ENCODE measurements at places on chromosomes 13 and 19.

- DNase-seq: no peak
- no peak overlapping the region for H3K4me3 ChIP-seq
- H3K27ac ChIP-seq: no peak overlapping the region
Observed at GRCh38 chr13:41774605-41775218, 186.2 kb downstream of the VWA8 start.

- DNase-seq: no peak
- peaks cover 4% of the 10 kb centered on the region for H3K4me1 ChIP-seq
- H3K27ac ChIP-seq: no peak overlapping the region
Observed at GRCh38 chr19:14673088-14673487, 1.6 kb downstream of the ADGRE3 start.

- no peak overlapping the region for H3K4me3 ChIP-seq
- no peak overlapping the region for H3K27ac ChIP-seq
- H3K4me1 ChIP-seq: no peaks in the 10 kb centered on the region
- H3K36me3 ChIP-seq: no peaks in the 10 kb centered on the region
- no peaks in the 10 kb centered on the region for H3K27me3 ChIP-seq
Observed at GRCh38 chr13:78309497-78310180, 293.7 kb downstream of the POU4F1 start.

DNA sequence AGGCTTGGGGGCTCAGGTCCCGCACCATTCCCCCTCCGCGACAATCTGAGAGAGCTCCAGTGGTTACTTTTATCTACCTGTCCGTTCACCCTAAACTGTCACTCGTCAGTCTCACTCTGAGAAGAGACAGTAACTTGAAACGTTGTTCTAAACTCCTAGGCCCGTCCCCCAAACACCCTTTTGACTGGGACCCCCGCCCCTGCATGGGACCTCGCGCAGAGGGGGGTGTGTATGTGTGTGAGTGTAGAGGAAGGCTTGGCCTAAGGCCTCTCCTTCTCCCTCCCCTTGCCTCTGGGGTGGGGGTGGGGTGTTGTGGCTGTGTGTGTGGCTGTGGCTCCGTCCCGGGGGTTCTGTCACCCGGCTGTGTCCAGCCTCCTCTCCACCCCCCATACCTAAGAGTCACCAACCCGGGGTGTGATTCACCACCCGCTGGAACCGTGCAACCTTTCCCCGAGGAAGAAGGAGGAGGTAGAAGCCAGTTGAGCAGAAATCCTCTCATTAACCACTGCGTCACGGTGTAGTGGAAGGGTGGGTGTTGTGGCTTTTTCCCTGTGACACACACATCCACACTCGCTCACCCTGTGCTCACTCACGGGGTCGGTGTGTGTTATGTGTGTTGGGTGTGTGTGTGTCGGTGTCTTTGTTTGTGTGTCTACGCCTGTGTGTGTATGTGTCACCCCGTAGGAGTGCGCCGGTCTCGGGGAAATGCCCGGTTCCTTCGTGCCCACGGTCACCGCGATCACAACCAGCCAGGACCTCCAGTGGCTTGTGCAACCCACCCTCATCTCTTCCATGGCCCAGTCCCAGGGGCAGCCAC lies 2.4 kb downstream of the FOSB start:
- H3K4me1 ChIP-seq: peaks cover 14% of the 10 kb centered on the region
- H3K27ac ChIP-seq: peak overlapping the region; percentile 91
- H3K27me3 ChIP-seq: no peaks in the 10 kb centered on the region
- H3K36me3 ChIP-seq: no peaks in the 10 kb centered on the region
- DNase-seq: no peak

DNA sequence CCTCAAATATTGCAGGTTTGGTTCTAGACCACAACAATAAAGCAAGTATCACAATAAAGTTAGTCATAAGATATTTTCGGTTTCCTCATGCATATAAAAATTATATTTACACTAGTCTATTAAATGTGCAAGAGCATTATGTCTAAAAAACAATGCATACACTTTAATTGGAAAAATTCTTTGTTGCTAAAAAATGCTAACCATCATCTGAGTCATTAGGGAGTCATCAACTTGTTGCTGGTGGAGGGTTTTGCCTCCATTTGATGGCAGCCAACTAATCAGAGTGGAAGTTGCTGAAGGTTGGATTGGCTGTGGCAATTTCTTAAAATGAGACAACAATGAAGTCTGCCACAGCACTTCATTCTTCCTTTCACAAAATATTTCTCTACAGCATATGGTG lies 422.3 kb upstream of the GPC6 start:
- H3K27ac ChIP-seq: no peak overlapping the region
- H3K36me3 ChIP-seq: no peaks in the 10 kb centered on the region
- DNase-seq: no peak
- no peak overlapping the region for H3K4me3 ChIP-seq
- H3K4me1 ChIP-seq: no peaks in the 10 kb centered on the region

DNA sequence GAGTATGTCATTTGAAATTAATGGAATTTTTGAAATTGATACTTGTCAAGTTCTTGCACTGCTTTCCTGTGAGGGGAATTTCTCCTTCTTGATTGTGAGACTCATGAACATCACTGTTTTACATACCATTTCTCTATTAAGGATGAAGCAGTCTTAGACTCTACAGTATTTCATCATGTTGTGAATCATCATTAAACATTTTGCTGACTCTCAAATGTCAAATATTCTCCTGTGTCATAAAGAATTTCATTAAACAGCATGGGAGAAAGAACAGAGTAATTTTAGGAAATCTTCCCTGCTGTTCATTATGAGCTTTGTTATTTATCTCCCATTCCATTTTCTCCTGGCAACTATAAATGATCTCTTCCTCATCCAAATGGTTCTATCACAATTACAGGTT lies 729.0 kb downstream of the PCDH9 start:
- H3K27ac ChIP-seq: no peak overlapping the region
- no peaks in the 10 kb centered on the region for H3K36me3 ChIP-seq
- DNase-seq: no peak
- no peaks in the 10 kb centered on the region for H3K27me3 ChIP-seq
- H3K4me3 ChIP-seq: no peak overlapping the region
- H3K4me1 ChIP-seq: no peaks in the 10 kb centered on the region

Data from GM12878 (cell line).